Memory B cell (primary cell): ENCODE measurements at places on chromosomes 16 and 17.

DNA sequence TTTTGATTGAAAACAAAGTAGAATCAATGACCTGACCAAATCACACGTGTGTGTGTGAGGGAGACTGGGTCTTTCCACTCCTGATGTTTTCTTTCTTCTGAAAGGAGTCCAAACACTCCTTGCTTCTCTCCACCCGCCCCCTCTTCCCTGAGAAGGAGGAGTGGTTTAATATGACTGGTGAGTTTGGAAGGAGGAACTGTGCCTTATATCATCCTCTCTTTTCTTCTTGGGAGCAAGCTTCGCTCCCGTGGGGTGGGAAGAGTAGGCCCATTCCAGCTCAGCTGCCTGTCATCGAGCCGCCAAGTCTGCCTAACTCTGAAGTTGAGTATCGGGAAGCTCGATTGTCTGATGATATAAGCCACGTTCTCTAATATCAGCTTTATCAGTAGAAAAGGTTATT lies 96.5 kb downstream of the YPEL2 start:
- no peak for DNase-seq

DNA sequence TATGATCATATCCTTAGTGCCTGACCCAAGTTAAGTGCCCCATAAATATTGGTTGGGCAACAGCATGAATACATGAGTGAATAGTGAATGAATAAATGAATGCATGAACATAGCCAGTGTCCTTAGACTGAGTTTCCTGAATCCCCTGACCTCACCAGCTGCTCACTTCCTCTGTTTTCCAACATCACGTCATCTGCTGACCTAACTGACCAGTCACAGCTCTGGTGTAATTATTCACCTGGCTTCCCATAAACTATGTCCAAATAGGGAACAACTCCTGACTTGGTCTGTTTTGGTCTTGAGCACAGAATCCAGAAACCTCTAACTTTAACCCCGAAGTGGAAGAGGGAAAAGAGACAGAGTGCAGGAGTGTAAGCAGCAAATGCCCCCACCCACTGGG lies 83.4 kb downstream of the ASIC2 start:
- no peak for DNase-seq

GRCh38 chr17:63735691-63736090 lies 5.9 kb downstream of the STRADA start:
- no peak for DNase-seq

DNA sequence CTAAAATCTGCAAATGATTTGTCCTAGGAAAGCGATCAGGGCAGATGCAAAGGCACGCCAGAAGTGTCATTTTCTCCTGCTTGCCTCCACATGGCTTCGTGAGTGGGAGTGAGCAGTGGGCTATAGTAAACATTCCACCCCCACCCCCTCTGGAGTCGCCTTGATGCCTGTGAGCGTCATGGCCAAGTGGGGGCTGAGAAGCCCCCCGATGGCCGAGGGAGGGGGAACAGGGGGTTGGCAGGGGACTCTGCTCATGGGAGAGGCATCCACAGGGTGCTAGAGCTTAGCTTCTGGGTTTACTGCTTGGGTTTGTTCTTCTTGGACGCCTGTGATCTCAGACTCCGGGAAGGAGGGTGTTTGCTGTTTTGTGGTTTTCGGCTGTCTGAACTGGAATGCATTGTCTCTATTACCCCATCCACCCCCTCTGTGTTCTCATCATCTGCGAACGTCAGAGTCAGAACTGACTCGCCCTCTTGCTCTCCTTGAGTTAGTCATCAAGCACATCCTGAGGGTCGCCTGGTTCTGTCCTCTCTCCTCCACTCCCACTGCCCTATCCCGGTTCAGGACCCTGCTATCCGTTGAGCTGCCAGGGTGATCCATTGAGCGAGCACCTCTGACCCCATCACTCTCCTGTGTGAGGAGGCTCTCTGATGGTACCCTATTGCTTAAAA lies 15.4 kb downstream of the TNS4 start:
- DNase-seq: no peak

- peak; percentile 8 for DNase-seq
These were observed at the start of gene TMEM88 for GRCh38 chr17:7854851-7855659. TMEM88 (plus strand) TSS chr17:7855066; CDS start chr17:7855075, 9 bp downstream.

DNA sequence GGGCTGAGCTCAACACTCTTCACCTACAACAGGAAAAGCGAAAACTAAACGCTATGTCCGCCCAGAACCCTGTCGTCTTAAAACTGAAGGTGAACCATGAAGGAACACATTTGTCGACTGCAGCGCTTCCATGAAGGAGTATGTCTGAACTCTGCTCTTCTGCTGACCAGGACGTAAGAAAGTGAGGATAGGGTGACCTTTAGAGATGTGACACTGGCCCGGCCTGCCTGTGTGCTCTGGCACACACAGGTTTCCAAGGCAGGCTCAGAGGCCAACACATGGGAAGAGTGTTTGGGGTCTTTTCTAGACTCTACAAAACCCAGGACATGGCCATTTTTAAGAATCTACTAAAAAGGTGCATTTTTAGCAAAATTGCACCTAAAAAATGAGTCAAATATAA lies 21.1 kb downstream of the MARF1 start:
- no peak for DNase-seq

GRCh38 chr17:31274252-31274651 lies 22.8 kb downstream of the OMG start:
- no peak for DNase-seq

DNA sequence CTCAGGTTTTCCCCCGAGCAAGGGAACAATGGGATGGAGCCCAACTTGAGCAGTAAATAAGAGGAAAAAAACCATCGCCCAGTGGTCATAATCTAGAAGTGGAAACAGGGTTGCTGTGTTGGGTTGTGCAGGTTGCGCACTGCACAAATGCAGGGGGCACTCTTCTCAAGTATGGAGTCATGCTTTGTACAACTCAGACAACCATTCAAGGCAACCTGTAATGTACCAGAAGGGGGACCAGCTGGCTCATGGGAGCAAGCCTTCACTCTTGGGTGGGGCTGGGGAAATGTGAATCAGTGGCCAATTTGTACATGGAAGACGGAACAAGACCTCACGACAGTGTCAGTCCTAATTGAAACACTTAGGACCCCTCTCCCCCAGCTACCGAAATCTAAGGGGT lies 23.9 kb upstream of the LITAF start:
- DNase-seq: no peak

DNA sequence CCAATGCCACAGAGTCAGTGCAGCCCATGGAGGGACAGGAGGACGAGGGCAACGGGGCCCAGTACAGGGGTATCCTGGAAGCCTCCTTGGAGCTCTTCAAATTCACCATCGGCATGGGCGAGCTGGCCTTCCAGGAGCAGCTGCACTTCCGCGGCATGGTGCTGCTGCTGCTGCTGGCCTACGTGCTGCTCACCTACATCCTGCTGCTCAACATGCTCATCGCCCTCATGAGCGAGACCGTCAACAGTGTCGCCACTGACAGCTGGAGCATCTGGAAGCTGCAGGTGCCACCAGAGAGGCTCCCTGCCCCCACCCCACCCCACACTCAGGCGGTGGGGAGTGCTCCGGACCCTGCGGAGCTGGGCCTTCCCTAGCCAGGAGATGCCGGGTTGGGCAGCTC lies 16.6 kb downstream of the TRPV2 start:
- DNase-seq: no peak

GRCh38 chr17:60321336-60322055 lies 70.4 kb downstream of the USP32 start:
- DNase-seq: no peak

DNA sequence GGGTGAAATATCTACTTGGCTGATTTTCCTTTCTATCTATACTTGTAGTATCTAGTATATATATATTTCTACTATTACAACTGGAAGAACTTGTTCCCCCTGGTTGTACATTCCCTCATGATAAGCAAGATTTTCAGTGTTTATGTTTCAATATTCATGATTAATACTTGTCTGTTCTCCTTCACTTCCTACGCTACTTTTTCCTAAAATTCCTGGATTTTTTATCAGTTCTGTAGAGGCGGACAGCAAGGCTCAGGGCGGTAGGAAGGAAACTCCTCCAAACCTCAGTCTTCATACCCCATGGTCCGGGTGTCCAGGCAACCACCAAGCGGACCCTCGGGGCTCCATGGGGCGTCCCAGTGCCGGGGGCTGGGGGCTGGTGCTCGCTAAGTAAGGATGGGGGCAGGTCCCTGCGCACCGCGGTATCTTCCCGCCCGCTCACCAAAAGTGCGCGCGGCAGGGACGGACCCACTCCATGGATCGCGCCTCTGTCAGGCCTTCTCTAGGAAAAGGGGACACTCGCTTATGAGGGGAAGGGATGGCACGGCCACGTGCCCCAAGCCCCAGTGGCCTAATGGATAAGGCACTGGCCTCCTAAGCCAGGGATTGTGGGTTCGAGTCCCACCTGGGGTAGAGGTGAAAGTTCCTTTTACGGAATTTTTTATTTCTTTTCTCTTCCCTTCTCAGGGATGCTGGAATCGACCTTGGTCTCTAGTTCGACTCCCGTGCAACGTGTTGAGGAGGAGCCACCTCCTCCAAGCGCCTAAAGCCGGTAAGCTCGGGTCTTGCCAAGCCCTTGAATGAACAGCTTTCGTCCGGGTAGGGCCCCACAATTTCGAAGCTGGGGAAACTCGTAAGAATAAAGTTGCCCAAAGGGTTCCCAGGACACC lies 13.2 kb downstream of the ATP5PD start:
- peak; percentile 89 for DNase-seq

DNA sequence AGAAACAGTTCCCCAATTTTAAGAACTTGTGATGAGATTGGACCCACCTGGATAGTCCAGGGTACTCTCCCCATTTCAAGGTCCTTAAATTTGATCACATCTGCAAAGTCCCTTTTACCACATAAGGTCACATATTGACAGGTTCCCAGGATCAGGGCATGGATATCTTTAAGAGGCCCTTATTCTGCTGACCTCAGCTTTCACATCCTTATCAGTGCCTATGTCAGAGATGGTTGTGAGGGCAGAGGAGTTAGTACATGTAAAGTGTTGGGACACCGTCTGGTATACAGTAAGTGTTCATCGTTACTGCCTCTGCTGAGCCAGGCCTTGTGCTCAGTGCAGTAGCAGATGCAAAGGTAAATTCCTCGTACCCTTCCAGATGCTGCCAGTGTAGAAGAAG lies 375.4 kb upstream of the ASIC2 start:
- DNase-seq: no peak

DNA sequence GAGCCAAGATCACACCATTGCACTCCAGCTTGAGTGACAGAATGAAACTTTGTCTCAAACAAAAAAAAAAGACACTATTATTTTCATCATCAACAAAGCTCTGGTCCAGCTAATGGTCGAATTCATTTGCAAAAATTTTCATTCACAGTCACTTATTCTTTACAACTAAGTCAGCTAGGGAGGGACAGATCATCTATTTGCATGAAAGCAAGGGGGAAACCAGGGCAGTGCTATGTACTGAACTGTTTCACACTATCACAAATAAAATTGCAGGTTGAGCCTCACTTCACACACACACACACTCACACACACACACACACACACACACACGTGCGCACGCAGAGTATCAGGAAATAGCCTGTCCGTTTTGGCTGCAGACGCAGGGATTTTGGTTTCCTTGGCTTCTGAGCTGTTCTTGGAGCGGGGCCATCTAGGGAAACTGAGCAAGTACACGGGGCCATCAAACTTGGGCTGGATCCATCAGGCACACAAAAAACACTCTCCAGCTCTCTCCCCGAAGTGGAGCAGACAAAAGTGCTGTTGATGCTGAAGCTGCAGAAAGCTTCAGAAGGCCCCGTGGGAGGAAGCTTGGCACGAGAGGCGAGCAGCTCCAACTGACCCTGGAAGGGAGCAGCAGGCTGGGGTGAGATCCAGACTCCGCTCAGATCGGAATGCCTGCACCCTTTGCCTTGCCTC lies 44.3 kb upstream of the HELZ start:
- DNase-seq: no peak

DNA sequence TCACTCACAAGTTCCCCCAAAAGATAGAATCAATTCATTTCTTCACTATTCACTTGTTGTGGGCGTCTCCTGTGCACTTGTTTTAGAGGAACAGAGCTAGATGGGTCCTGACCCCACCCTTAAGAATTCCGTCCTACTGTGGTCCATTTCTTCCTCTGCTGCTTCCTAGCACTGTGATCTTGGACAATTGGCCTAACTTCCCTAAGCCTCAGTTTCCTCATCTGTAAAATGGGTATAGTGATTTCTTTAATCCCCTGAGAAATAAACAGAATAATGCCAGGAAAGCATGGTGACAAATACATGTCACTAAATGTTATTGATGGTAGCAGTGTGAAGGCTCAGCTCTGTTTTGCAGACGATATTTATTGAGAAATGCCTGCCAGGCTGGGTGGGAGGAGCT lies 9.9 kb downstream of the BMERB1 start:
- no peak for DNase-seq

DNA sequence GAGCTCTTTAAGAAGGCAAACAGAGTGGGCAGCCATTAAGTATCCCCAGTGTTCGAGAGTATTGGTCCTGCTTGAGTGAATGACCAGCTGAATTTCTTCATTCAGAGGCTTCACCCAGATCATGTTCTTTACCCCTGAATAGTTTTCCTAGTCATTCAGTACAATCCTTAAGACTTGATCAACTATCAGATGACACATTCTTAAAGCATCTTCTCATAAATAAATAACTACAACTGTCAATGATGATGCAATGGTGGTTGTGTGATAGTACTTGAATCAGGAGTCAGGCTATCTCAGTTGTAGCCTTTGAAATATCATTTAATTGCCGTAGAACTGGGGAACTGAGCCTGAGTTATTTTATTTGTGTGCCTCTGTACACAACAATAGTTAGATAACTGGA lies 416.8 kb upstream of the CCL2 start:
- no peak for DNase-seq

DNA sequence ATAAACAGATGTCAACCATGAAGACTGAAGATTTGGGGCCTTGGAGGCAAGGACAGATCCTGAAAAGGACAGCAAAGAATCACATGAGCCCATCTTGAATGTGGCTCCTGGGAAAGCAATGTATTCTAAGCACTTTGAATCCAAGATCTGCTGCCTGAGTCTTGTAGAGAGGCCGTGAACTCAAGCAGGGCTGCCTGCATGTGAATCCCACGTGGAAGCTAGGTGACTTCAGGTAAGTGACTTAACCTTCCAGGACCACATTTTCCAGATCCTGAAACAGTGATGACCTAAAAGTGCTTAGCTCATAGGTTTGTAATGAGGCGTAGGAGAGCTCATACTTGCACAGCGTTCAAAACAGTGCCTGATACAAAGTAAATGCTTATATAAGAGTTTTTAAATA lies 373.0 kb upstream of the SALL1 start:
- no peak for DNase-seq

DNA sequence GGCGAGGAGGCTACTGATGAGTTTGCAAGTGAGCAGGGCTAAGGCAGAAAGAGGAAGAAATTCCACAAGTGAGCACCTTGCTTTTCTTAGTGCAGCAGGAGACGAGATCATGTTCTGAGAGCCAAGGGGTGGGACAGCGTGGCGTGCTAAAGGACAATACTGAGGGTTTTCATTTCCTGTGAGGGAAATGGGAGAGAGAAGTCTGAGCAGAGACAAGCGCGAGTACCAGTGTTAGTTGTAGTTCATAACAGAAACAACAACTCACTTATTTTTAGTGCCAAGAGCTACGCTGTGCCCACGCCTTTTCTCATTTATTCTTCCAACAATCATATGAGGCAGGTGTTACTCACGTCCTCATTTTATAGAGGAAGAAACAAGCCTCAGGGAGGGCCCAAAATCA lies 2.3 kb downstream of the SPACA3 start:
- DNase-seq: no peak
